ENCODE measurements at places on chromosomes 7 and 10.

DNA sequence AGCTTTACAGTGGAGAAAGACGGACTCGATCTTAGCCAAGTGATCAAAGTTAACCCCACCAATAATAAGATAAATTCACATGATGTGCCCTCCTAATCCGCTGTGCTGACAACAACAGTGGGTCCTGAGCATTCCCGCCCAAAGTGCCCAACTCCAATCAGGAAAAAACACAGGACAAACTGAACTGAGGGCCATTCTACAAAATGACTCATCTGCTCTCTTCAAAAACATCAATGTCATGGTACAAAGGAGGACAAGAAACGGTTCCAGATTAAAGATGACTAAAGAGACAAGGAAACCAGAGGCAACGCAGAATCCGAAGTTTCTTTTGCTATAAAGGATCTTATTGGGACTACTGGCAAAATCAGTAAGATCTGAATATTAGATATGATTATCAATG, 79.4 kb downstream of the CTBP2 start:
- DNase-seq, result no peak

- DNase-seq, result no peak
These were observed 2.0 kb downstream of the SAMD9 start for GRCh38 chr7:93115796-93116195.

- DNase-seq, result no peak
These were observed 48.0 kb downstream of the ZNF365 start for GRCh38 chr10:62422068-62422590.

DNA sequence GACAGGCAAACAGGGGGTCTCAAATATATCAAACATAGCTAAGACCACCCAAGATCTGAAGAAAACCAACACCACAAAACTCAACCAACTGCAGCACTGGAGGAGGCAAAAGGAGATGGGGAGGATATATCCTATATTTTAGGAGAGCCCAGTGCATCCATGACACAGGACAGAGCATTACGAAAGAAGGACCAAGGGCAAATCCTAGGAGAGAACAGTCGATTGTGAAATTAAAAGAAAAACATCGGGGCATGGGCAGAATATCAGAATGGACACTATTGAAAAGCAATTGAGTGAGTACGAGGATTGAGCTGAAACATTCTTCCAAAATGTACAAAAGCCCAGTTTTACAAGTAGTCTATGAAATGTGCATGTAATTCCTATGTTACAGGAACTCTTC, 48.5 kb upstream of the DRGX start:
- no peak for DNase-seq

GRCh38 chr7:22879709-22880306, 57.2 kb upstream of the TOMM7 start:
- no peak for DNase-seq

GRCh38 chr10:100727808-100728207, 17.6 kb upstream of the PAX2 start:
- no peak for DNase-seq

DNA sequence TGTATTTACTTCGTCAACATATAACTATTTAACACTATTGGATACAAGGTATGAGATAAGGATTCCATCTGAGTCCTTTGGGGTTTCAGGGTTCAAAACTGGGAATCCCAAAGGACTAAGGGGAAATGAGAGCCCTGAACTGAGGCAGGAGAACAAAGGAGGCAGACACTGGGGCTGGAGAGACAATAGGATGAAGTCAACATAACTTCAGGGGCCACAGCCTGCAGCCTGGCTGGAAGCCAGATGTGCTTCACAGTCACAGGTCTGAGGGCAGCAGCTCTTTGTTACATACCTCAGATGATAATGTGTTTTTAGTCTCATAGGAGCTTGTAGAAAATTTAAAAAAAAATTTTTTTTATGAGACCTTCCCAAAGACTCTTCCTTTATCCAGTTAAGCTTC, 73.3 kb downstream of the NRF1 start:
- DNase-seq, result no peak

Measured in SW 1271 (cell line).